HS-5 (cell line): ENCODE measurements at places on chromosomes 7 and 10.

DNA sequence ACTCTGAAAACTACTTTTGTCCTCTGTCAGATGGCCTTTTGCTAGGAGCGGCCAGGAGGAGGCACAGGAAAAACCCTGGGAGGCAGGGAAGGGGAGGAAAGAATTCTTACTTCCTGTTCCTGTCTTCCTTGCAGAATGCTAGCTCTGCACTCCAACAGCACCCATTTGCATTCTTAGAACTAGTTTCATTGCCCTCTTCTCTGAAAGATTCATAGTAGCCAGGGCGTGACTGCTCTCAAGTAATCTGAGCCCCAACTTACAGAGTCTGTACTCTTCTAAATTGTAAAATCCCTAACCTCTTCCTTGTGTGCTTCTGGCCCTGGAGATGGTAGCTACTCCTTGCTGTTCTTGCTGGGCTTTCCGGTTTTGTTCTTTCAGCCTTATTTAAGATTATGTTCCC lies 75.3 kb upstream of the STEAP1 start:
- DNase-seq, result no peak

DNA sequence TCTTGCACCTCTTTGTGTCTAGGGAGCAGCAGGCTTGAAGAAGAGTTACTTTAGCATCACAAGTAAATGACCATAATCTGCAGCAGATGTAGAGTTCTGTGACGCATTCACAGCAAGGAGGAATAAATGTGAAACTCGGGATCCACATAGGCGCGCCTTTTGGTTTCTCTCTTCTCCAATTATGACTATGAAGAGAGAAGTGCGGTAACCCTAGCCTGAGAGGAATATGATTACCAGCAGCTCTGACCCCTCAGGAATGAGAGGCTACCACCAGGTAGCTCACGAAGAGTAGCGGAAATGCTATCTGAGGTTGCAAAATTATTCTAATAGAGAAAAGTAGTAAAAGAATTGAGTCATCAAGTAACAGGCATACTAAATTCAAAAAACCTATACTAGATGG lies 25.2 kb upstream of the DMTF1 start:
- no peak for DNase-seq

DNA sequence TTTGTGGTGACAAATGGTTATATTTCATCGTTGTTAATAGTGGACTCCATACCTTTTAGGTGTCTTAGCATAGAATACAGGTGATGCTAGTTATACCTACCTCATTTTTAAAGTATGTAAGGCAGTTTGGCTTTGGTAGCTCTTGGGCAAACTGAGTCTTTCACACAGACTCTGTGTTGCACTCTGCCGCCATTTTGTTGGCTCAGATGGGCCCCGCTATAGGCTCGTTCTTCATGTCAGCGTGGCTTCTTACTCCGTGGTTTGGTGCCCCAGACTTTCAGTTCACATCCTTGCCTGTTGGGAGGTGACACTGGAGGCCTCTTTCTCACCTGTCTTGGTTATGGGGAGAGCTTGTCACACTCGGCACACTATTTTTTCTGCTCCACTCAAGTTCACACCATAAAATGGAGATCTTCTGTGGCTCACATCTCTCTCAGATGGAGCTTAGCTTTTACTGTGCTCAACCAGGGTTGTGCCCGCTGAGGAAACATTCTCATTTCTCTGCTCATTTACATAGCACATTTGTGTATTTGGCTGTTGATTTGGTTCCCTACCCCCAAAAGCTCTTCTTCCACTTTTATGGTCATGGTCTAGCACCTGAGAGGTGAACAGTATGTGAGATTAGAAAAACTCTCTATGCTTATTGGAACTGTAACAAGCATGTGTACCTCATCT lies 178.5 kb downstream of the ARID5B start:
- DNase-seq, result no peak

- no peak for DNase-seq
Measured at GRCh38 chr10:78964952-78965633, 103.7 kb upstream of the ZMIZ1 start.

- DNase-seq, result no peak
Measured at GRCh38 chr7:138025215-138026186, 23.6 kb upstream of the CREB3L2 start.

- DNase-seq, result no peak
Measured at GRCh38 chr10:35459449-35459847, 123.1 kb downstream of the CCNY start.

- no peak for DNase-seq
Measured at GRCh38 chr10:31606841-31607240, 287.8 kb downstream of the ZEB1 start.

DNA sequence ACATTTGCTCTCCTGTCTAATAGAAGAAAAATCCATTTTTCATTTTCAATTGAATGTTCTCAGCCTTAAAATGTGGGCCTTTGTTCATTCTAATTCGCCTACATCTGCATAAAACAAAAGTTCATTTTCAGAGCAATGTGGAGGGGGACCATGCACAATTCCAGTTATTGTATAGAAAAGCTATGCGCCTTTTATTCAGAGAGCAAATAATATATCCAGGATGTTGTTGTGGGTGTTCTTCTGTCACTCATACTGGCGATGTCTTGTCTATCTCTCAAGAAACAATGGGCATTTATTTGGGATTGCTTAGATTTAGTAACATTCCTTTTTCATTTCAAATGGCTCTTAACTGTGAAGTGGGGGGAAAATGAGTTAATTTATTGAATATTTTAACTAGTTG lies 56.4 kb downstream of the KIF5B start:
- no peak for DNase-seq

DNA sequence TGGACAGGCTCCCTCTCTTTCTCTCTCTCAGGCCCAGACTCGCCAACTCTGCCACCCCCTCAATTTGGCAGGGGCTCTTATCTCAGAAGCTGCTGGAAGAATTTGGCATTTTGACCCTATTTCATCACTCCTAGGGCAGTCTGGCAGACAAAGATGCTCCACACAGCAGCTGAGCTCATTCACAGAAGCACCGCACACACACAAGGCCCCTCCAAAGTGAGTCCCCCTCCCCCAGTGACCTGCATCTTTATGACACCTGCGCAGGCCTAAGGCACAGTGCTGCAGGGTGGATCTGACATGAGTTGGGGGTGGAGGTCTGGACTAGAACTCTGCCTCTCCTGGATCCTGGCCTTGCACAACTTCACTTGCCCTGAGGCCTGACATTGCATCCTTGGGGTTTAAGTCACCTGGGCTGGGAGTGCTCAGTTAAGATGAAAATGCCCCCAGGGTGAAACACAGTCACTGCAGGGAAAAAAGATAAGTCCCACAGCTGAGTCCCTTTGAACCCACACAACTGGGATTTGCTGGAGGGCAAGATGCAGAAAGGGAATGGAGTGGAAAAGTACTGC lies 41.1 kb upstream of the DUSP5 start:
- no peak for DNase-seq

DNA sequence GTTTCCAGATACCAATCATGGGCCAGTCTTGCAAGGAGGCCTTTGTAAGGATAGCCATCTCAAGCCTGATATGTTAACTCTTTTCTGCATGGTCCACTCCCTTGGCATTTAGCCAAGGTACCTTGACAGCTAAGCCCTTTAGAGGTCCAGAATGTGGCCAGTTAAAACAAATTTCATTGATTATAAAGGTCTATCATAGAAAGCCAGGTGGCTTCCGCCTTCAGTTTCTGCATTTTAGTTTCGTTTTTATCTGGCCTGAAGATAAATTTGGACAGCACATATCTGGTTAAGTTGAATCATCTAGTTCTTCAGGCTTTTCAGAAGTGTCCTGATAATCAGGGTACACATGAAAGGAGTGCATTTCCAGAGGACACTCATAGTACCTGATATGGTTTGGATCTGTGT lies 30.7 kb downstream of the ANKIB1 start:
- DNase-seq, result no peak

DNA sequence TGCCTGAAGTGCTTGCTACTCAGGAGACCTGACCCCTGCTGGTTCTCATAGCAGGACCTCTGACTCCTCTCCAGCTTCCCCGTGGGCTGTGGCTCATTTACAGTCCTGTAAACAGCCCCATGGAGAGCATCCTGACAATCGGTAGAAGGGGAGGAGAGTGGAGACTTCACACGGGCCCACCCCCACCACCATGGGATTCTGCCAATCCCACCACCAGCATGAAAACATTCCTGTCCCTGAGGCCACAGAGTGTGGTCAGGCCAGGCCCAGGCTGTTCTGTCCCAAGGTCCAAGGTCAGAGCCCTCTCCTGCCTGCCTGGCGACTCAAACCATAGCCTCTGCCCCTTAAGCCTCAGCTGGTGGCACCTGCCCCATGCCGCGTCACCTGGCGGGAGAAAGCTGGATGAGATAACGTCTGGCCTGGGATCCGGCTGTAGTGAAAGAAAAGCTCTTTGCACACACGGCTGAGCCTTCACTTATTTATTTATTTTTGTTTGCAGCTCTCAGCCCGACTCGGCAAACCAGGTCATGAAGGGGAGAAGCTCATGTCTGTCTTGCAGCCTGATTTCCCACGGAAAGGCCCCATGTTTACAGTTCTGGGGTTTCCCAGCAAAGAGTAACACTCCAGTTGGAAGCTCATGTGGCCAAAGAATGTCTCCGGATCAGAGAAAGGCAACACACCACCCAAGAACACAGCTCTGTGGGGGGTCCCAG lies 293.6 kb upstream of the ZMIZ1 start:
- DNase-seq, result no peak

DNA sequence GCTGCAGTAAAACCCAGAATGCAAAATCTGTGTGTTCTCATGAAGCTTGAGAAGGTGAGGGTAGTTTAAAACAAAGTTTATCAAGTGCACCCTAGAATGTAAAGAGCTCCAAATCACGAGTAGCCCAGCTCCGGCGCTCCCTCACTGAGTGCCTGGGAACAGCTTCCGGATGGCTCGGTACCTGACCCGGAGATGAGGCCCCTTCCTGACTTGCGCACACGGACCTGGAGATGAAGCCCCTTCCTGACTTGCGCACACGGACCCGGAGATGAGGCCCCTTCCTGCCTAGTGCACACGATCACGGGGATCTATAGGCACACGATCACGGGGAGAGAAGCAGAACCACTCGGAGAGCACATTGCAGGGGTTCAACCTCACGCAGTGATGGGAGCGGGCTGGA lies 322.1 kb upstream of the RNF32 start:
- no peak for DNase-seq

DNA sequence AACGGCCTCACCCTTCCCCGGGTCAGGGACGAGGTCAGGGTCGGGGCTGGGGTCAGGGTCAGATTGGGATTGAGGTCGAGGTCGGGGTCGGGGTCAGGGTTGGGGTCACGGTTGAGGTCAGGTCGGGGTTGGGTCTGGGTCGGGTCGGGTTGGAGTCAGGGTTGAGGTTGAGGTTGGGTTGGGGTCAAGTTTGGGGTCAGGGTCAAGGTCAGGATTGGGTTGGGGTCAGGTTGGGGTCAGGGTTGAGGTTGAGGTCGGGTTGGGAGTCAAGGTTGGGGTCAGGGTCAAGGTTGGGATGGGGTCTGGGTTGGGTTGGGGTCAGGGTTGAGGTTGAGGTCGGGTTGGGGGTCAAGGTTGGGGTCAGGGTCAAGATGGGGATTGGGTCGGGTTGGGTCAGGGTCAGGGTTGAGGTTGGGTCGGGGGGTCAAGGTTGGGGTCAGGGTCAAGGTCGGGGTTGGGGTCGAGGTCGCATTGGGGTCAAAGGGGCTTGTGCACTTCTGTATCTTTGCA lies 131.4 kb downstream of the VIPR2 start:
- DNase-seq, result no peak

GRCh38 chr10:71378336-71379117 lies 18.2 kb upstream of the CDH23 start:
- no peak for DNase-seq

- DNase-seq, result no peak
Measured at GRCh38 chr7:106418526-106418925, 133.7 kb upstream of the NAMPT start.

DNA sequence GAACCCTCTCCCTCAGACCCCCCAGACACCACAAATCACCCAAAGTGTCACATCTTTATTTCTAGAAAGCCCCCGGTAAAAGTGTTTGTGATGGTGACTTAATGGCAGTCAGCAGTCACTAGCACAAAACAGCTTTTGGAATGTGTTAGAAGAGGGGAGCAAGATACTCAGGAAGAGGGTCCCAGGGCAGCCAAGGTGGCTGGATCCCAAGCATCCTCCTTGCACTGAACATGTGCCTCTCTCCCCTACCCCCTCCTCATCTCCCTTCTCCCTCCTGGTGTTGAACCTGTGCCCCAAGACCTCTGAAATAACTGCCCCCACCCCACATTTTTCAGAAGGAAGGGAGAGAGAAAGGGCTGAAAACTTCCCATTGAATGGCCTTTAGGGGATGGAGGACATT lies 37.8 kb upstream of the MXI1 start:
- no peak for DNase-seq

DNA sequence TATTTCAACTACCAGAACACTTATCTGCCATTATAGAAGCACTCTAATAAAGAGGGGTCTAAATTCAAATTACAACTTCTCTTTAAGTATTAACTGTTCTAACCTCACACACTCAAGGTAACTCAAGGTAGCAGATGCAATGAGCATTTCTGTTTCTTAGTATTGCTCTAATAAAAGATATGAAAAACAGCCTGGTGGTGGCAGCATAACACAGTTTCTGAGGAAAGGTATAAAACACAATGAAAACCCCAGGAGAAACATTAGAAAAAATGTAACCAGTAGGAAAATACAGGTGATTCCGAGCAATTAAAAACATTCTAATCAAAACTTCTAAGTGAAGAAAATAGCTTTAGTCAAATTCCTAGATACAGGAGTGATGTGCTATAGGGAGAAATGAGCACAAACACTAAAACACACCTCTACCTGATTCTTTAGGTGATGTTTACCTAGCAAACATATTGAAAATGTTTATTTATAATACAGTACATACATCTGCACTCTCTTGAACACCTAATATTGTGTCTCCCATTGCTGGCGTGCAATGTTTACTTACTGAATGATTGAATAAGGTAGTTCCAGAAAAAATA lies 3.5 kb downstream of the MKRN1 start:
- DNase-seq, result no peak

GRCh38 chr7:47351233-47352154 lies 230.4 kb downstream of the TNS3 start:
- DNase-seq, result no peak

GRCh38 chr10:101289541-101289940 lies 60.3 kb upstream of the LBX1 start:
- DNase-seq, result no peak

GRCh38 chr10:50604049-50604640 lies 19.6 kb downstream of the SGMS1 start:
- DNase-seq, result no peak

DNA sequence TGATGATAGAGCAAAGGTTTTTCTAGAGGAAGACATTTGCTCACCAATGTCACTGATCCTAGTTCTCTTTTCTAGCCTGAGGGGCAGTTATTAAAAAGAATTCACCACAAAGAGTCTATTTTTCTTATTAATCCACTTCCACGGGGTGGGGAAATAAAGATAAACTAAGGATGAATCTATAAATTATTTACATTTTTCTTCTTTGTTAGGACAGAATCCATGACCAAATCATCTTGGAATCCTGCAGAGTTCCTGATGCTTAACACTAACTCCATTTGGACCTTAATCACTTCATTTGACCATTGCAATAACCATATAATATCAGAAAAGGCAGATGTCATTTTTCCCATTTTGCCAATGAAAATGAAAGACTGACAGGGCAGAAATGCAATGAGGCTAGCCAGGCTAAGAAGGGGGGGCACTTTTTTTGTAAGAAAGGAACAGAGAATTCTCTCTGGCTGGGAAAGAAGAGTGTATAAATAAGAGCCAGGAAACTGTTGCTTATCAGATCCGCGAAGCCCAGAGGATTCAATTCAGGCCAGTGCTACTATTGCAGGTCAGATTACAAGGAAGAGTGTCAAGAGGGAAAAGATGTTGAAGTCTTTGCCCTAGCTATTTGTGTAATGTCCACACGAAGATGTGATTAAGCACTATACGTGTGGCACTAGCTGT lies 433.2 kb downstream of the TNS3 start:
- no peak for DNase-seq

GRCh38 chr7:45191396-45191795 lies 33.8 kb downstream of the RAMP3 start:
- no peak for DNase-seq
